Occipital lobe (tissue), 3 donors: ENCODE measurements at places on chromosomes 11 and 22. TPM values are rescaled to one million over a fixed set of nuclear protein-coding genes. Genes with fewer than 3 reads are reported as not detected.

The PPP6R2 gene
- 71.7 TPM for total RNA-seq

The PTPRCAP gene
- total RNA-seq: not detected

The OR5I1 gene
- total RNA-seq: not detected

The CASP1 gene
- 2.8 TPM for total RNA-seq

The CABP7 gene
- 1.1 TPM for total RNA-seq

The OR10A4 gene
- total RNA-seq: not detected

The APOA1 gene
- total RNA-seq: 0.78 TPM

The UBQLNL gene
- total RNA-seq: not detected

The FSHB gene
- total RNA-seq: not detected

The SPON1 gene
- total RNA-seq: 31.5 TPM

The MS4A13 gene
- not detected for total RNA-seq

The CDC42EP1 gene
- total RNA-seq: 0.94 TPM

The IL17REL gene
- not detected for total RNA-seq

The PHETA2 gene
- total RNA-seq: 3.0 TPM

The ATG13 gene
- 54.3 TPM for total RNA-seq
